ENCODE measurements at places on chromosomes 2 and 18.

- DNase-seq: no peak
These were observed 10.6 kb upstream of the MOCOS start for GRCh38 chr18:36176711-36177110.

DNA sequence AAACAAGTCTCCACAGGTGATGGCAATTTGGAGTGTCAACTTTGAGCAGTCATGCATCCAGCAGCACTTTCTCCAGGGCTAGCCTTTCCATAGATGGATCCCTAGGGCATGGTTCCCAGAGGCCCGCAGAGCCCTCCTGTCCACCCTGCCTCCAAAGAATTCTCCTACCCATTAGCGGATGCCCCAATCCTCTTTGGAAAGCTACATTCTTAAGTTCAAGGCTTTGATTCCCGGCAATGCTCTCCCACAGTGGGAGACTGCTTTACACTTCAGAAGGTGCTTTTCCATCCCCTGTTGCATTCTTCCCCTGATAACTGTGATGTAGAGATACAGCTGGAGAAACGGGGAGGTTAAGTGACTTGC, 61.3 kb downstream of the ACAA2 start:
- no peak for DNase-seq

- no peak for DNase-seq
These were observed 26.5 kb upstream of the RFX8 start for GRCh38 chr2:101501443-101501842.

- DNase-seq: no peak
These were observed 91.7 kb downstream of the MDH1 start for GRCh38 chr2:63680455-63680854.

GRCh38 chr2:23760736-23761135, 166.2 kb downstream of the ATAD2B start:
- DNase-seq: no peak
